HT-29 (cell line): ENCODE measurements at places on chromosomes 7 and 10. TPM values are rescaled to one million over a fixed set of nuclear protein-coding genes. Genes with fewer than 3 reads are reported as not detected.
A peak's percentile ranks its signal among the peaks of the same experiment; 100 is the strongest.

- no peak for DNase-seq
These were observed 38.4 kb downstream of the TMEM229A start for GRCh38 chr7:123994449-123994848.

DNA sequence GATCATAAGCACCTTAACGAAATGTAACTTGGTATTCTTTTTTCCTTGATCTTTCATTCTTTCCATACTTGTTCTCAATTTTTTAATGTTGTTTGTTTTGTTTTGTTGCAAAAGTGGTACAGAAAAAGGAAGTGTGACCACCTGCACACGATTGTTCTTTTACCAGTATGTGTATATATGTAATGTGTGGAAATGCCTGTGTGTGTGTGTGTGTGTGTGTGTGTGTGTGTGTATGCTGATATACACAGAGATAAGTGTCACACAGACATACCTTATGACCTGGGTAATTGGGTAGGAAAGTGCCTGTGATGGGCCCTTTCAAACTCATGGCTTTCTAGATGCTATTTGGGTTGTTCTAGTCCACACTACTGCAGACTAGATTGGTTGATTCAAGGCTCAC lies 14.0 kb downstream of the INHBA start:
- DNase-seq, result no peak

- DNase-seq, result peak; percentile 91
These were observed 57.0 kb upstream of the GLCCI1 start for GRCh38 chr7:7911369-7912123.

DNA sequence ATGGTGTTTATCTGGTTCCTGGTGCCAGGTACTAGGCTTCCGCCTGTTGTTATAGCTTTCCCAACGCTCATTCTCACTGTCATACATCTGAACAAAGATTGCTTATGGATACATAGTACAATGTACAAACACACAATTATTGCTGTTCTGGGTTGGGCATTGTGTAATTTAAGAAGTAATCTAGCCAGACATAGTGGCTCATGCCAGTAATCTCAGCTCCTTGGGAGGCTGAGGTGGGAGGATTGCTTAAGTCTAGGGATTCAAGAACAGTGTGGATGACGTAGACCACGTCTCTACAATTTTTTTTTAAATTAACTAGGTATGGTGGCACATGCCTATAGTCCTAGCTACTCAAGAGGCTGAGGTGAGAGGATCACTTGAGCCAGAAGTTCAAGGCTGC lies 9.3 kb upstream of the CROT start:
- DNase-seq, result no peak

DNA sequence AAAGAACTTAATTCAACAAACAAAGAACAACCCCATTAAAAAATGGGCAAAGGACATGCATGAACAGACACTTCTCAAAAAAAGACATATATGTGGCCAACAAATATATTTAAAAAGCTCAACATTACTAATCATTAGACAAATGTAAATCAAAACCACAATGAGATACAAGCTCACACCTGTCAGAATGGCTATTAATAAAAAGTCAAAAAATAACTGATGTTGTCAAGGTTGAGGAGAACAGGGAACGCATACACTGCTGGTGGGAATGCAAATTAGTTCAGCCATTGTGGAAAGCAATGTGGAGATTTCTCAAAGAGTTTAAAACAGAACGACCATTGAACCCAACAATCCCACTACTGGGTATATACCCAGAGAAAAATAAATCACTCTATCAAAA lies 19.1 kb downstream of the ZFAND4 start:
- no peak for DNase-seq

DNA sequence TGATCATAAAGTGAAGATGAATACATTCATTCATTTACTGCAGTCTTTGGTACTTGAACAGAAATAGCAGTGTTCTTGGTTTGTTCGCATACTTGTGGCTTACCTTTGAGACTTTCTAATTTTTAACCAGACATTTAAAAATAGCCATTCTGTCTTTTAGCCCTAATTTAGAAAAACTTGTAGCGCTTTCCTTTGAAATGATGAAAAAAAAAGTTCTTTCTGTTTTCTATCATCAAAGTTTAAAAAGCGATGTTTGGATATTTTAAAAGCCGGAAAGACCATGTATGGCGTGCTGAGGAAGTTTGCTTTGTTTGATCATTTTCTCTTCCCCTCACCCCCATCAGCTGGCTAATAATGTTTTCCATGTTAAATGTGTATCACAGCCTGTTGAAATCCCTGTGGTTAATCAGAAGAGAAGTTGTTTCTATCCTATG lies 116.3 kb downstream of the CUX1 start:
- DNase-seq, result no peak

DNA sequence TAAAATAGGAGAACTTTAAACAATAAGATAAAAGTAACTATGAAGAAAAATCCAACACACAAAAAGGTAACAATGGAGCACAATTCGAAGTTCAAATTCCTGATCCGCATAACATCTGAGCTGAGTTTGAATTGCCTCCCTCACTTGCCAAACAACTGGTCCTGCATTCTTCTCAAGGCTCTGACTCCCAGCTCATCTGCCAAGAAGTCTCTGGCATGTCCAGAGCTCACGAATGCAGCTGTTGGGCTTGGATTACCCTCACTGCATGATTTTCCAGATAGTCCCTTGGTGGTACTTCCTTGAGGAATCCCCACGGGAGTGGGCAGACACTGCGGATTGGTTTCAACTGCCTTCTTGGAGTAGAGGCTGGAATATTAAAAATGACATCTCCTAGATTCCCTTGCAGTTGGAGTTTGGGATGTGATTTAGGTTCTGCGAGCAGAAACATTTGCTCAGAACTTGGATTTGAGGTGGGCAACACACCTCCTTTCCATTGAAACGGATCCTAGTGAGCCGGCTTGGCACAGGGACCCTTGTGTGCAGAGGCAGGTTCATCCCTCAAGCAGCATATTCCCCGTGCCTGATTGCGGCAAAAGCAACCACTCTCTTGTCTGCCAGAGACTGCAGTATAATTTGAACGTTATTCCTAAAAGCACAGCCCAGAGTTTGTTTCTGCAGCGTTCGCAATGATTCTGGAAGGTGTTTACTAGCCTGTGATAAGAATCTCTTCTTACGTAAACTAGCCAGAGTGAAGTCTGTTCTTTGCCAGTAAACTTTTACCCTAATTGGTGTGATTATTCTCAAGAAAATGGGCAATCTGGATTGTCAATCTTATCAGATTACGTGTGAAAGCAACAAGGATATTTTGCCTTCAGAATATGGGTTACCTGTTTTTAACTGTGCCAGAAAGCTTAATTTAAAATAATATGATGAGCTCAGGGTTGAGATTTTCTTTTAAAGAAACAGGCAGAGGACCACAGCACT lies 23.4 kb upstream of the PRKCQ start:
- DNase-seq, result no peak

DNA sequence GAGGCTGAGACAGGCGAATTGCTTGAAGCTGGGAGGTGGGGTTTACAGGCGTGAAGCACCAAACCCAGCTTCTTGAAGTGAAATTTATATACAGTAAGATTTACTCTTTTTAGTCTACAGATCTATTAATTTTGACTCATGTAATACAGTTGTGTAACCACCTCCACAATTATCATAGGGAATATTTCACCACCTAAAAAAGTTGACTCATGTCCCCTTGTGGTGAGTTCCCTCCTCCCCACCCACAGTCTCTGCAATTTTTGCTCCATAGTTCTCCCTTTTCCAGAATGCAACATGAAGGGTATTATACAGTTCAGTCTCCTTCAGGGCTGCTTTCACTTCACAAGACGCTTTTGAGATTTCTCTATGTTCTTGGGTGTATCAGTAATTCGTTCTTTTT lies 156.8 kb downstream of the FAM107B start:
- DNase-seq, result no peak

GRCh38 chr7:33853361-33854062 lies 51.8 kb upstream of the BMPER start:
- DNase-seq, result no peak

BAIAP2L1 gene
- 46.2 and 48.0 TPM in 2 replicates for total RNA-seq

IFT22 gene
- 23.5 and 29.4 TPM in 2 replicates for total RNA-seq
